ENCODE measurements at places on chromosomes 12 and 14.
A peak's percentile ranks its signal among the peaks of the same experiment; 100 is the strongest.

- no peak for DNase-seq
Observed at GRCh38 chr12:5768581-5769196, 176.4 kb downstream of the ANO2 start.

- DNase-seq, result no peak
Observed at GRCh38 chr12:75870878-75871277, 160.7 kb downstream of the PHLDA1 start.

GRCh38 chr14:103021684-103022001, 35.7 kb downstream of the CDC42BPB start:
- no peak for DNase-seq

DNA sequence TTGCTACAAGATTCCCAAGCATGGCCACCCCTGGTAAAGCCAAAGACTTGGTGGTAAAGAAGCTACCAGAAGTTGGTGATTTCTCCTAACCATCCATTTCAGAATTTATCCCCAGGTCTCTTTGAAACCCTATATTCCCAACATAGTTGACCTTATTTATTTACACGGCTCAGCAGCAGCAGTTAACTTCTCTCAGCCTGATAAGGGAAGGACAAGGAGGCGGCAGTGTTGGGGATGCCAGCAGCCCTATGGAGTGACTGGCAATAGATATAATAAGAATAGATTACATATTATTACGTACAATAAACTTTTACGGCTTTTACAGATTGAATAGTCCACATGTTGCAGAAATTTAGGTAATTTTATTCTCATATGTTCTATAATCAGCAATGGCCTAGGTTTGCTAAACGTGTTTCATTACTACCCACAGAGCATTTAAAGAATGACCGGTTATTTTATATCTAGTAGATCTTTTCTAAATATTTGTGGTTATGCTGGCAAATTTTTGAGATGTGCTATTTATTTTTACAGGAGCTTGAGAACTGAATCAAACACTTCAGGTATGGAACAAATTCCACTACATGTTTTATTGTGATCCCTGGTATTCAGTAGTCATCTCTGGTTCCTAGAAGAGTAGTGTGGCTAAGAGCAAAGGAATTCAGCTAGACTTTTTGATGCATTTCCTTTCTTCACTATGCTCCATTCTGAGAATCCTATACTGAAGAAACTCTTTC, 19.8 kb upstream of the PALS1 start:
- DNase-seq, result no peak

DNA sequence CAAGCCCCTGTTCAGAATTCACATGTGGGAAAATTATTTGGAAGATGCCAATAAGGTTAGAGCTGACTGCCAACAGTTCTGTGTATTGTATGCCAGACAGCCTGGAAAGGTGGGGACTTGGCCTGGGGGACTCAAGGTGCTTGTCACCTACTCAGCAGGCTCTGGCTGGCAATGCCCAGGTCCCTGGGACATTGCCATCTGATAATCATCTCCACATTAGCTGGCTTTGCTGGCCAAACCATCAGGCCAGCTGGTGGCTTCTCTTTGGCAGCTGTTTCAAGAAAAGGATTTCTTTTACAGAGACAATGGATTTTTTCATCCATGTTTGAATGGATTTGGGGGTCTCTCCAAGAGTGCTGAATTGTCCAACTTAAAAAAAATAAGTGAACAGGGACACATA, 165.2 kb downstream of the BRMS1L start:
- DNase-seq, result no peak

DNA sequence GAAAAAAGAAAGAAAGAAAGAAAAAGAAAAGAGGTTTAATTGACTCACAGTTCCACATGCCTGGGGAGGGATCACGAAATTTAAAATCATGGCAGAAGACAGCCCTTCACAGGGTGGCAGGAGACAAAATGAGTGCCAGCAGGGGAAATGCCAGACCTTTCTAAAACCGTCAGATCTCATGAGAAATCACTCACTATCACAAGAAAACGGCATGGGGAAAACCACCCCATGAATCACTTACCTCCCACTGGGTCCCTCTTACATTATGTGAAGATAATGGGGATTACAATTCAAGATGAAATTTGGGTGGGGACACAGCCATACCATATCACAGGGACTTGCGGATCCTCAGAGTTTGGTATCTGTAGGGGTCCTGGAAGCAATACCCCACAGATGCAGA, 16.3 kb upstream of the EGLN3 start:
- no peak for DNase-seq

DNA sequence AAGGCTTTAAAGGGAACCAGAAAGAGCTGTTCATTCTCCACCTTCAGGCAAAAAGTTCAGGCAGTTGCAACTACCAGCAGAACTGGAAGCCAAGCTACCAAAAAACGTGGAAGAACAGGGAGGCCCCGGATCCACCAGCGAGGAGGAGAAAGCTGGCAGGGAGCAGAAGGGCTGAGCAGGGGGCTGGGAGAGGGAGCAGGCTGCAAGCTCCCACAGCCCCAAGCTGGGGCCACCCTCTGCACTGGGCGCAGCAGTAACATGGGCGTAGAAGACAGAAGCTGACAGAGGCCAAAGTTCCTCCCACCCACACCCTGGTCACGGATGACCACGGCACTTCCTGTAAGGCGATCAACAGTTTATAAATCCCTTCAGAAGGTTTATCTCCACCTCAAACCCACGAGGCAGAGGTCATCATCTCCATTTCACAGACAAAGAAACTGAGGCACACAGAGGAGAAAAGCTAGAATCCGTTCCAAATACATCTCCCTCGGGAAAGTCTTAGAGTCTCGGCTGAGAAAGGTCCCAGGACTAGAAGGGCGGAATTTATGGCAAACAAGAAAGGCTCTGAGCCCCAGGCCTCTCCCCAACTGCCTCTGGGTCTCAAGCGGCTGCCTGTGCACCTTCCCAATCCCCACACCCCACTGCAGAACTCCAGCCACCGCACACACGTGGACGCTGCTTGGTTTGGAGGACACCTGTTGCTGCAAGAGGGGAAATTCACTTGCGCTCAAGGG, 1.8 kb downstream of the CCDC85C start:
- DNase-seq, result no peak

DNA sequence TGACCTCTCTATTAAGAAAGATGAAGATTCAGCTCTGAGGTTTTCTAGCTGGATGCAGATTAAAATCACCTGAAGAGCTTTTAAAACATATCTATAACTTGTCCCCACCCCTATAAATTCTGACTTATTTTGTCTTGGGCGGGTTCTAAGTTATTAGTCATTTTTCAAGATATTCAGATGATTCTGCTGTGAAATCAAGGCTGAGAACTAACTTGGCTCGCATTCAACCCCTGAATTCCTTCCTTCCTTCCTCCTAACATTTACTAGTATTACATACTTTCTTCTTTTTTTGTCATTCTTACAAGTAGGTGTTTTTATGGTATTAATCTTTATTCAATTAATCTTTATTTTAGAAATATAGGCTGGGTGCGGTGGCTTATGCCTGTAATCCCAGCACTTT, 55.4 kb downstream of the SSPN start:
- DNase-seq, result no peak

DNA sequence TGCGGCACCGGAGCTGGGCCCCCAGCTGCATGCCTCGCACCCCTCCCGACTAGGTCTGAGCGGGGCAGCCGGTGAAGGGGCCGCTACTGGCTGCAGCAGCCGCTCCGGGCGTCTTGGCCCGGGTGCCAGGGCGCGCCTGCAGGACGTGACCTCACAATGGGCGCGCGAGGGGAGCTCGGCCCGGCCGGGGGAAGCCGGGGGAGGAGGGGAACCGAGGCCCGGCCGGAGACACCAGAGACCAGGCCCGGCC, 353 bp downstream of the BAG5 start:
- DNase-seq, result no peak

- no peak for DNase-seq
Observed at GRCh38 chr12:2187195-2187945, 134.6 kb downstream of the CACNA1C start.

- DNase-seq, result no peak
Observed at GRCh38 chr12:1761857-1762256, 58.5 kb upstream of the LRTM2 start.

DNA sequence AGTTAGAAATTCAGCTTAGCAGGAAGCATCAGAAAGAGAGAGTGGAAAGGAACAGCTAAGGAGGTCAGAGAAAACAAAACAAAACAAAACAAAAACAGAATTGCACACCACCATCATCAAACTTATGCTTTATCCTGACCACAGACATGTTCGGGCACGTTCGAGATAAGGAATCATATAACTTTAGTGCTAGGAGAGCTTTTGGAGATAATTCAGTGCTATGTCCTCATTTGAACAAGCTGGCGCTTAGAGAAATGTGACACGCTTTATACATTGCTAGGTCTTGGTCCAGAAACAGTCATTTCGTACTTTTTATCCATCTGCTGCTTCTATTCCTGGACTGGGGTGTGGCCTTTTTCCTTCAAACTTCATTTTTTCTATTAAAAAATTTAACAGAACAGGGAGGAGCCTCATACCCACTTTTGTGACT, 213.1 kb downstream of the PTPRO start:
- no peak for DNase-seq

- DNase-seq, result no peak
Observed at GRCh38 chr12:96211988-96212387, 17.8 kb downstream of the ELK3 start.

DNA sequence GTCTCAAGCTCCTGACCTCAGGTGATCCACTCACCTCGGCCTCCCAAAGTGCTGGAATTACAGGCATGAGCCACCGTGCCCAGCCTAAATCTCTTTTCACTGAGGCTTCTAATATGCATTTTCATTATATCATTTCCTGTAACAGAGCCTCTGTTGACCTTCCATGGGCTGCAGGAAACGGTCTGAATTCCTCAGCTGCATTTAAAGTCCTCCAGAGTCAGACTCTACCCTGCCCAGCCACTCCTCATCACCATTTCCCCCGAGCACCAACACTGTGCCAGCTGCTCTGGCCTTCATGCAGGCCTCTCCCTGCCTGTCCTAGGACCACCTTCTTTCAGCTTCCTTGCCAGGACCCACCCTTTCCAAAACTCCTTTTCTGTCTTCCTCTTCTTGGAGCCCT, 9.8 kb upstream of the NFKBIA start:
- DNase-seq, result no peak

GRCh38 chr14:91089958-91090535, 23.8 kb upstream of the DGLUCY start:
- DNase-seq, result no peak

GRCh38 chr12:53200458-53201176, 6.4 kb downstream of the ITGB7 start:
- DNase-seq, result peak; percentile 31

- DNase-seq, result peak; percentile 82
Observed at GRCh38 chr14:65222440-65222858, 120.1 kb upstream of the MAX start.

- DNase-seq, result no peak
Observed at GRCh38 chr14:65555358-65555757, 142.8 kb downstream of the FUT8 start.

DNA sequence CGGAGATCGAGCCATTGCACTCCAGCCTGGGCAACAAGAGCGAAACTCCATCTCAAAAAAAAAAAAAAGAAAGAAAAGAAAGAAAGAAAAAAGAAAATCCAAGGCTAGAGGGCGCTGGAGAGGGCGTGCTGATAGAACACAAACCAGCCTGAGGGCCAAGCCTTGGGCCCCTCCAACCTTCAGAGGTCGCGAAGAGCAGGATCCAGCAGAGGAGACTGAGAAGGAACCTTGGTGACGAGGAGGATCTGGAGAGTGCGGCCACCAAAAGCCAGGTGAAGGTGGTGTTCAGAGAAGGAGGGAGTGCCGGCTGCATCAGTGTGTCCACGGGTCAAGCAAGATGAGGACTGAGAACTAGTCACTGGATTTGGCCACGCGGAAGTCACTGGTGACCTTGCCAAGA, 4.1 kb upstream of the DYNC1H1 start:
- DNase-seq, result no peak

DNA sequence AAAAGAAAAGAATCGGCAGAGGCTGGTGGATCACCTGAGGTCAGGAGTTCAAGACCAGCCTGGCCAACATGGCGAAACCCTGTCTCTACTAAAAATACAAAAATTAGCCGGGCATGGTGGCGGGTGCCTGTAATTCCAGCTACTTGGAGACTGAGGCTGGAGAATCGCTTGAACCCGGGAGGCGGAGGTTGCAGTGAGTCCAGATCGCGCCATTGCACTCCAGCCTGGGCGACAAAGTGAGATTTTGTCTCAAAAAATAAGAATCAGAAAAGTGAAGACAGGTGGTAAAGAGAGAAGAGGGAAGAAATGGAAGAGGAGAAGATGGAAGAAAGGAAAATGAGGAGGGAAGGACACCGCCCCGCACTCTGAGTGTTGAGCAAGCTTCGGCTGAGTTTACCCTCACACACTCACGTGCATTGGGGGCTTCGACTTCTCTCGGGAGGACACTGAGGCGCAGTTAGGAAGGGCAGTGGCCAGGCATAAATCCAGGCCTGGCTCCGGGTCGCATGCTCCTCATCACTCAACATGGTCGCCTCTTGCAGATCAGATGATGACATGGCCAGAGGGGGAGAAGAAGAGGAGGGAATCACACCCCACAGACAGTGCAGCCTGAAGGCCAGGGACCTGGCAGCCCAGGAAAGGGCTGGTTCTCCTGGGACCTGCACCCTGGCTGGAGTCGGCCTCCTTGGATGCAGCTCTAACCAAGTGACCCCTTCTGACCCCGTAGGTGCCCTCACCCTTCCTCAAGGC, 61.1 kb downstream of the PRMT8 start:
- no peak for DNase-seq

DNA sequence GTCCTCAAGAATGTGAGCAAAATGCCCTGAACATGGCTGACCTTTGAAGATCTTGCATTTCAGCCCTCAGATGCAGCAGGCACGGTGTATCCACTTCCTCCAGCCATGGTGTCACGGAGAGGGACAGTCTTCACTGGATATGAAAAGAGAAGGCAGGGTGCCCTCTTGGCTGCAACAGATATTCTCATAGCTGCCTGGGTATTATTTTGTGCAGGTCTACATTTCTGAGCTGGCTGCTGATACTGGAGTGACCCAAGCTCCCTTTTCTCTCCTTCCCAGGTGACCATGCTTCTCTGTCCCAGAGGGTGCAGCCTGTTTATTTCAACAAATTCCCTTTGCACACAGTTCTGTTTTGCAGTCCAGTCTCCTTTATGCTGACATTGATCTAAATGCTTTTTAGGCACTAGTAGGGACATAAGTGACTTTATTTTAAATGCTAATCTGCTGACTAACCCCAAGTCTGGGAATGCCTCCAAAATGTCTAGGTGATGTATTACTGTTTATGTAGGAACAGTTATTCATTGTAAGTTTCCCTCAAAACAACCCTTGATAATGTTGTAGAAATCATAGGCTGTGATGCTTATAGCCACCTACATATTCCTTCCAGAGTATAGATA, 17.4 kb upstream of the PYGL start:
- DNase-seq, result no peak

DNA sequence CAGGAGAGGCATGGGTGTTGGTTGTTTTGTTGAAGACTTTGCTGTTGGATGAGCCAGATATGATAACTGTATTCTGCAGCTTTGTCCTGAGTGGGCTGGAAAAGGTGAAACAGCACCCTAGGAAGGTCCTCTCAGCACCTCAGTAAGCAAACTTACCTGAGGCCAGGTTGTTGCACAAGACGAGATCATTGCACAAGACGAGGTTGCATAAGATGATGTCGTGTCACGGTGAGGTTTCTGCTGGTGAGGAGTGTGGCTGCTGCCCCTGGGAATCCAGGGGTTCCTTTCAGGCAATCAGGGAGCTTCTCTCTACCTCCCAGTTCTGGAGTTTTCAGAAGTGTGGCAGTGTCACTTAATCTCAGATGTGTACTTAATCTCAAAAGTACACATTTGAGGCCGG, 85.6 kb downstream of the GLT1D1 start:
- DNase-seq, result no peak
